GM19239 (cell line): ENCODE measurements at places on chromosomes 1 and 21.

DNA sequence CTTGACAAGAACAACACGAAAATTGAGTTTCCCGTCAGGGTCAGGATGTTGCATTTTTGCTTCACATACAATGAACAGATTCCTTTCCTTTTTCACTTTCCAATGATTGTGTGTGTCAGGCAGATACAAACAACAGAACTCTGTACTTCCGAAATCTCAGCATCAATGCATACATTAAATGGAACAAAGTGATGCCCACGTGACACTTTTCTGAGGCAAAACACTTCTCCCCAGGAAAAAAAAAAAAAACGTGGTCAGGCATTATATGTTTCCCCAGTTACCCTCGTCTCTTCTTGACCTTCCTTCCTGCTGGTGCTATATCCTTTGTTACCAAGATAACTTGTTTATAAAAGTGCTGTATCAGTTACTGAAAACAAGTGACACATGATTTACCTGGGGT lies 181.8 kb downstream of the ZNF281 start:
- DNase-seq: no peak

DNA sequence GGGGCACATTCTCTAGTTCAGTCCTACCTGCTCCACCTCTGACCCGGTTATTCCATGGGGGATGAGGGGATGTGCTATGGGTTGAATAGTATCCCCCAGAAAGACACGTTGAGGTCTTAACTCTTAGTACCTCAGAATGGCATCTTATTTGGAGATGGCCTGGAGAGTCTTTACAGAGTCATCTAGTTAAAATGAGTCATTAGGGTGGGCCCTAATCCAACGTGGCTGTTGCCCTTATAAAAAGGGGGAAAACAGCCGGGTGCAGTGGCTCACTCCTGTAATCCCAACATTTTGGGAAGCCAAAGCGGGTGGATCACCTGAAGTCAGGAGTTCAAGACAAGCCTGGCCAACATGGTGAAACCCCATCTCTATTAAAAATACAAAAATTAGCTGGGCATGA lies 5.7 kb downstream of the TMPRSS3 start:
- DNase-seq: no peak

- DNase-seq: no peak
Measured at GRCh38 chr1:12019858-12020509, 686 bp downstream of the MIIP start.

DNA sequence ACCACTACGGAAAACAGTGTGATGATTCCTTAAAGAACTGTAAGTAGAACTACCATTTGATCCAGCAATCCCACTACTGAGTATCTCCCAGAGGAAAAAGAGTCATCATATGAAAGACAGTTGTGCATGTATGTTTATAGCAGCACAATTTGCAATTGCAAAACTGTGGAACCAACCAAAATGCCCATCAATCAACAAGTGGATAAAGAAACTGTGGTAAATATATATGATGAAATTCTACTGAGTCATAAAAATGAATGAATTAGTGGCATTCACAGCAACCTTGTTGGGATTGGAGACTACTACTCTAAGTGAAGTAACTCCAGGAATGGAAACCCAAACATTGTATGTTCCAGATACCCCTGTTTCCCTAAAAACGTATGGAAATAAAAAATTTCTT lies 337.0 kb upstream of the PTBP2 start:
- no peak for DNase-seq

DNA sequence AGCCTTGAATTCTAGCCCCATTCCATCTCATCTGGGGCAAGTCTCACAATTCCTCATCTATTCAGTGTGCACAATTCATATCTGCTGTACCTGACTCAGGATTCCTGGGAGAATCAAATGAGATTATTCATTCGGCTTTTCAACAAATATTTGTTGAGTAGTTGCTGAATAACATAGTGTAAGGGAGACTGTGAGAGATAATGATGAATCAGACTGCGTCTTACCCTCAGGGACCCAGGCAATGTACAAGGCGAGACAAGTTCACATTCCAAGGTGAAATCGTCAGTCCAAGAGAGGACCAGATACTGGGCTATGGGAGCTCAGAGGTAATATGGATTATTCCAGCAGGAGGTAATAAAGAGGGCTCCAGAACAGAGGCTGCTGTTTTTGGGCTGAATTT lies 67.8 kb upstream of the SMYD2 start:
- no peak for DNase-seq

GRCh38 chr1:44048532-44049215 lies 17.4 kb upstream of the SLC6A9 start:
- DNase-seq: no peak

DNA sequence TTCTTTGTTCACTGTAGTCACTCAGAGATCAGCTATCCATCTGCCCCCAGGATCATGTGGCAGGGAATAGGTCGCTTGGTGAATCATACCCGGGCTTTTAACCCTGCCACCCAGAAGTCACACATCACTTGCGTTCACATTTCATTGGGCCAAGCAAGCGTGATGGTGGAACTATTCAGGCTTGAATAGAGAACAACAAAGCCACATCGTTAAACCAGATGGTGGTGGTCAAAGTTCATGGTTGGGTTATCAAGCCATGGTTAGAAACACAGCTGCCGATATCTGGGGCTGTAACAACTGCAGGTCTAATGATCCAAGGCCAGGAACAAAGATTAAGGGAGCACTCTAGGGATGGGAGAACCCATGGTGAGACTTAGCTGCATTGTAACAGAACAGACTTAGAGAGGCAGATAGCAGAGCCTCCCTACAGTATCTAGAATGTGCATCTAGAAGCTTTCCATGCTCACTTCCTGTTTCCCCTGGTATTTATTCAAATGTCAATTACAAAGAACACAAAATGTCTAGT lies 40.0 kb upstream of the PTPRC start:
- no peak for DNase-seq

DNA sequence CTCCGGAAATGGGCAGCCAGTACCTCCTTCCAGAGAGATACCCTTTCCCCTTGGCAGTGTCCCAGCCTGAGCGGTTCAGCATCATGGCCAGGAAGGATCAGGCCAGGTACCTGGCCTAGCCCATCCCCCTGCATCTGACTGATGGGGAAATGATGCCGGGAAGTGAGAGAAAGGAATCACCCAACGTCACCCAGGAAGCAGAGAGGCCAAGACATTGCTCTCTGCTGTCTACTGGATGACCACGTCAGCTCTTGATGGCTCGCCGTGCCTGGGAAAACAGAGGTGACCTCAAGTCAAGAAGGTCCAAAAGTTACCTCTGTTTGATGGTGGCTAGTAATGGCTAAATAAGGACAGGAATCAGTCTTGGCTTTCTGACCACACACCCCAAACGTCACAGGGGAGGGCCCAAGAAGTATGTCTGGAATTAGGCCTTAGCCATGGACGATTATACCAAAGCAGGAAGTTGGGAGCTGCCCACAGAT lies 79.0 kb downstream of the MRPL37 start:
- no peak for DNase-seq

DNA sequence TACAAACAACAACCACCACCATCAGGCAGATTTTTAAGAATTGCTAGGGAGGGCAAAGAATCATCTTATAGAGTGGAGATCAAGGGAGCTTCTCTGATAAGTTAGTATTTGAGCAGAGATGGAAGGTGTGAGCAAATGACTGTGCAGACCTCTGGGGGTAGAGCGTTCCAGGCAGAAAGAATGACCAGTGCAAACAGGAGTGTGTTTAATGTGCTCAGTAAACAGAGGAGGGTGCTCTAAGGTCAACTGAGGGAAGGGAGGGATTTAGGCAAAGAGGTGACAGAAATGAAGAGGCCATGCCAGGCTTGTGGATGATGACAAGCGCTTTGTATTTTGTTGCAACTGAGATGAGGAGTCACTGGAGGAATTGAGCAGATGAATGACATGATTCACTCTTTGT lies 172.5 kb upstream of the GJB5 start:
- DNase-seq: no peak
